Stimulated activated CD8-positive, alpha-beta memory T cell treated with anti-CD3 and anti-CD28 coated beads, Interleukin-4, amount 100 ng/mL, for 4 hours (primary cell): ENCODE measurements at places on chromosomes 3 and 15.

- no peak for DNase-seq
Measured at GRCh38 chr3:57279685-57280084, 12.8 kb downstream of the ASB14 start.

DNA sequence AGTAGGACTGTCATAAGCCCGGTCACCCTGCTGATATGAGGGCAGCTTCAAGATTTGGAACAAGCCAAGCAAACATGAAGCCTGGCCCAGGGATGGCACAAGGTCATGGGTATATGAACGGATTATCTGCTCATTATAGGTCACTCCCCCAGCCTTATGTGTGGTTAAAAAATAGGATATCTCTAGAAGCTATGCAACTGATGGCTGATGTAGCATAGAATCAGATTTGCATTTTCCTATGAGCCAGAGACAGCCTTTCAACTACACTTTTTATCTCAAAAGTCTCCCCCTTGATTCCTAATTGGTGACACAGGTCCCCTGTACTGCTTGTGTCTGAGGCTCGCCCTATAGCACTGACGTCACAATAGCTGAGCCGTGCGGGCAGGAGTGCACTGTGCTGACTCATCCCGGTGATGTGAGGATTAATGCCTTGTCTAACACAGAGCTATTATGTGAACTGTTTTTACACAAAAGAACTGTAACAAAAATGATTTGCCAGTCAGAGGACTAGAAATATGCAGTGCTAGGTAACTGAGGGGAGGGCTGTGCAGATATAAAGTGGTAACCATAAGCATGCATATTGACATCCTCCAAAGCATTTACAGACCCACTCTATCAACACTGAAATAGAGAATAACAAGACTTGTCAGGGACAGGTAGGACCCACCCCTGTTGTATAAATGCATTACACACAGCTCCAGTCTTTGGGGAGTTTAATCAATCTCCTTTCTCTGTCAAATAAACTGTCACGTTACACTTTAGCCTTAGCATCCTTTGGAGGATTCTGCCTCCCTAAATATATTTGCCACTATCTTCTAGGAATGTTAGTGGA, 204.9 kb downstream of the TIGIT start:
- no peak for DNase-seq

DNA sequence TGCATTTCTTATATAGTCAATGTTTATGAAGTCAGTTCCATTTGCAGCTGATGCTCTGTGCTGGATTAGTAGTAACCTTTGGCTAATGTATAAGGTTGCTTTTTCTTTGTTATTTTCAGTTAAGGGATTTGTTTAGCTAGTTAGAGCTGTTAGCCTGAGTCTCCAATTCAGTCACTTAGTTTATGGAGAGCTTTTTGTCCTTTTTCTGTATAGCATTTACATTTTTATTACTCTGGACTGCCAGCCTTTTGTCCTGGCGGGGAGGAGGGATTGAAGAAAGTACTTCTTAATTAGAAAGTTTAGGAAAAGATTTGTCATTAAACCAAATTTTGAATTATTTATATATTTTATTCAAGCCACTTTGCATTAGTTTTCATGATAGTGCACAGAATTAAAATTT, 52.0 kb downstream of the DNAJC13 start:
- DNase-seq = no peak

- DNase-seq = no peak
Measured at GRCh38 chr3:188043891-188044290, 110.1 kb upstream of the LPP start.

DNA sequence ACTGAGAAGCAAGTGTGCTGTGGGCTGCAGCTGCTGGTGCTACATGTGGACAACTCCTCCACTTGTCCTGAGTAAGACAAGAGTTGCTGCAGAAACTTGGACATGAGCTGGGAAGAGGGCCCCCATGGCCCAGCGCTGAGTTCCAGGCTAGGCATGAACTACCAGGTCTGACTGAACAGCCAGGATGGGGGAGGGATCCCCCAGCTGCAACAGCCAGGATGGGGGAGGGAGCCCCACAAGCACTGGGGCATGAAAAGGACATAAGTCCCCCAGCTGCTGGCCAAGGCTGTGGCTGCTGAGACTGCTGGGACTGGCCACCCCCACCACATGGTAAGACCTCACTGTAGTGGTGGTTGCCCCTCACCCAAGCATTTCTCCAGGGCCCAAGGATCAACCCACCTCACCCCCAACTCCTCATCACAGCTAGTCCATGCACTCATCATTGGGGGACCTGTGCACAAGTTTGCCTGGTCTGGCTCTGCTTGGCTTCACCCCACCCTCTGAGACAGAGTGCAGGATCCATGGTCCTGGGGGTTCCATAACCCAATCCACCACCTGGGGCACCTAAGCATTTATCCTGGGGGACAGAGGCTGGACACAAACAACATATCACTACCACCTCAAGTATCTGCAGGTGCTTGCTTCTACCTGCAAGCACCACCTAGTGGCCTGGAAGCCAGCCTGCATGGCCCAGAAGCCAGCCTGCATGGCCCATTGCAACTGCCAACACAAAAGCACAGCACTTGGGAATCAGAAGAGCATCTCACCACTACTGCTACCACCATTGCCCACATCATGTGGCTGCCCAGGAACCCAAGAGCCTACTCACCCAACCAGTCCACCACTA, 84.5 kb upstream of the STT3B start:
- DNase-seq = no peak

DNA sequence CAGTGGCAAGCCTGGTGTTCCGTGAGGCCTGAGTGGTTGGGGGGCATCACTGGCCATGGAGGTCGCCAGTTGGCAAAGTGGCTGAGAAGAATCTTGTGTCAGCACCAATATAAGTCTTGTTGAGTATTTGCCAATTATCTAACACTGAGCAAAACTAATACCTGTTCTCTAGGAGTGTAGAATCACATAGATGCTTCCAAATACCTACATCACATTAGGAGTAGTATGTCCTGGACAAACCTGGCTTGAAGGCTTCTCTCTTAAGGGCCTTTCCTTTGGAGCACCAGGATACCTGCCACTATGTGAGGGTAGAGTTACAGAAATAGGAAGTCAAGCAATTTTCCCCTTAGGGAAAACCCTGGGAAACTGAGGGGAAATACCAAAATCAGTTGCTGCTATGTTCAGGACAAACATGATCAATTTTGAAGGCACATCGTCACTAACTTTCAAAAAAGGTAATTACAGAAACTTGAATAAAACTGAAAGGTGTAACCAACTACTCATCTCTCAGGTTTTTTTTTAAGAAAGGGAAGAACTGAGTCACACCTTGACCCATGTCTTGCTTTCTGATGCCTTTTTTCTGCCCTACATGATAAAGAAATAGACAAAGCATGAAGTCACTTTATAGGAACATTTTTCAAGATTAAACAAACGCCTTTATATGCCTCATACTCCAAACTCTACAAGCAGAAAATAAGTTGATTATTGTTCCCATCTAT, 100.4 kb downstream of the IMPG2 start:
- DNase-seq = no peak

- no peak for DNase-seq
Measured at GRCh38 chr3:11470031-11470853, 173.5 kb downstream of the VGLL4 start.

- DNase-seq = no peak
Measured at GRCh38 chr3:193842832-193843473, 249.9 kb downstream of the OPA1 start.

DNA sequence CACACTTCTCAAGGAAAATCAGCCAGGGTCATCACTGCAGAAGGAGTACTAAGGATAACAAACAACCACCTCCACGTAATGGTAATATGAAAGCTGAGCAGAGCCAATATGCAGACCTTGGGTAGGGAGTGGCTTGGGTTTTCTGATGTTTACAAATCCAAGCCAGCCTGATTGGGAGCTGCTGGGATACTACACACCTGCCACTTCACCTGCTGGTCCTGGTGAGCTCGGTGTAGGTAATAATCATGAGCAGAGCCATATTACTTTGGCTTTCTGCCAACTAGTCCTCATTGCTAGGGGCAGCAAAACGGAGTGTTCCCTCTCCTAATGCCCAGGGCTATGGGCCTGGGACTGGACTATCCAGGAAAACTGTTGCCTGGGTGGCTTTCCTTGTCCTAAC, 433.5 kb upstream of the PPP2R3A start:
- DNase-seq = no peak

- DNase-seq = no peak
Measured at GRCh38 chr15:80565988-80566387, 129.1 kb upstream of the ABHD17C start.

DNA sequence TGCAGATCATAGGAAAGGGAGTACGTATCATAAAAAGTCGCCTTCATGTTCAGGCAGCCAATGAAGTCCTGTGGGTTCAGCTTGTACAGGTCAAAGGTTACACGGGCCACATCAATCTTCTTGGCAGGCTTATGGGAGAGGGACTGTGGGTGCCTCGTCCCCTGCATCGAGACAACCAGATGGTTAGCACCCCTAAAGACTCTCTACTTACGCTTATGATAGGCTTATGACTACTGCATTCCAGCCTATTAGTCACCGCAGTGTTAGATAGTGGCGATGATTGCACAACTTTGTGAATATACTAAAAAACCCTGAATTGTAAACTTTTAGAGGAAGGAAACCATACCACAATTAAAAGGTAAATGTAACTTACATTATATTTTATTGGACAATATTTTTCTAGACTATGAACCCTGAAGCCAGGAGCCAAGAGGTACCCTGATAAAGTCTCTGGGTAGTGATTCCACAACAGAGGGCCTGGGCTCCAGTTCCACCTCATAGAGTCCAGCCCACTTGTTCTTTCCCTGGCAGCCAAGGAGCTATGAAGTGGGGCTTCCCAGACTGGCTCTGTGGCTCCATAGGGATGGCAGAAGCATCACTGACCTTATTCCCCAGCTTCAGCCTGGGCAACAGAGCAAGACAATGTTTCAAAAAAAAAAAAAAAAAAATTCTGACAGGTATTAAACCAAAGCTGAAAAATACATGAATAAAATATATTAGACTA, 2.5 kb upstream of the FANCD2 start:
- no peak for DNase-seq

DNA sequence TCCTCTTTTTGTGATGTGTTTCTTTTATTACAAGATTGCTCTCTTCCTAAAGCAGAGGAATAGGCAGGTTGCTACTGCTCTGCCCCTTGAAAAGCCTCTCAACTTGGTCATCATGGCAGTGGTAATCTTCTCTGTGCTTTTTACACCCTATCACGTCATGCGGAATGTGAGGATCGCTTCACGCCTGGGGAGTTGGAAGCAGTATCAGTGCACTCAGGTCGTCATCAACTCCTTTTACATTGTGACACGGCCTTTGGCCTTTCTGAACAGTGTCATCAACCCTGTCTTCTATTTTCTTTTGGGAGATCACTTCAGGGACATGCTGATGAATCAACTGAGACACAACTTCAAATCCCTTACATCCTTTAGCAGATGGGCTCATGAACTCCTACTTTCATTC, 7.7 kb downstream of the SUCNR1 start:
- no peak for DNase-seq

GRCh38 chr15:77162872-77163633, 92.1 kb upstream of the TSPAN3 start:
- no peak for DNase-seq

GRCh38 chr3:108312656-108313055, 16.3 kb downstream of the HHLA2 start:
- no peak for DNase-seq

DNA sequence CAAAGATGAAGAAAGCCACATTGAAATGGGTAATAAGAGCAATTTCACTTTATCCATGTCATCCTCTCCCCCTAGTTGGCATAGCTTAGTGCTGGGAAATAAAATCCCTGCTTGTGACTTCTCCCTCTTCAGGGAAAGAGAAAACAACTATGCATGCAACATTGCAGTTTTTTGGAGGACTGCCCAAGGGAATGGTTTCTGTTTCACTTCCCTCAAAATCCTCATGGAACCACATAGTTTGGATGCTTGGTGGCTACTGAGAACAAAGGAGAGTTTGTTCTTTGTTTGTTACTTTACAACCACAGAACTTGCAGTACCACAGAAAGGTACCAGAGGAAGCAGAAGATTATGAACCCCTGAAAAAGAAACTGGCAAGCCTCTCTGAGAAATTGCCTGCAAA, 384.6 kb upstream of the RORA start:
- DNase-seq = no peak

- no peak for DNase-seq
Measured at GRCh38 chr3:42658091-42658770, 4.7 kb downstream of the ZBTB47 start.

- no peak for DNase-seq
Measured at GRCh38 chr3:146972726-146973125, 367.6 kb upstream of the PLSCR5 start.

DNA sequence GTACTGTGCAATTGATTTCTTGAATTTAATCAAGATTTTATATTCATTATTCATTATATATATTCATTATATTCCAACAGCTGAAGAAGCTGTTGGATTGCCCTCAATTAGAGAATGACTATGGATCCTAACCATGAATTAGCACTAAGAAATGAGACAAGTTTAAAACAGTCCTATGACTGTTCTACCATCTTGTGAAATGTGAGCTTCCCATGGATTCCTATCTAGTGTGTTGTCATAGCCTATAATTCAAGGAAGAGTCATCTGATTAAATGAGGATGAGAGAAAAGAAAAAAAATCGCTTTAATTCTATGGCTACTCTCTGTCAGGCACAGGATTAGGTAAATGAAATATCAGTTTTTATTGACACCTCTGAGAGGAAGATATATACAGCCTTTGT, 696.6 kb upstream of the NAALADL2 start:
- DNase-seq = no peak

DNA sequence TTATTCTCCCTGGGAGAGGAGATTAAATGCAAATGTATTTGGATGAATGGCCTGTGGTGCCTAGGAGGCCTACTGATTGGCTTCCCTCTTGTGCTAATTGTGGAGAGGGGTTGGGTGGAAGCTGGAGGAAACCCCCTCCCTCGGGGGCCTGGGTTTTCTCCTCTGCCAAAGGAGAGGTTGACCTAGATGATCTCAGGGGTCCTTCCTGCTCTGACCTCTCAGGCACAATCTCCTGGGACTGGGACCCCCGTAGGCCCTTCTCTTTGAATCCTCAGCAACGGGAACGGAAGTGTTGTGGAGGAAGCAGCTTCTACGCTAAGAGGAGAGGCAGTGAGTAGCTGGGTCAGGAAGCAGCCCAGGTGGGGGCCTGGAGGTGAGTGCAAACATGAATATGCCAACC, 40.5 kb upstream of the MAGEF1 start:
- no peak for DNase-seq

GRCh38 chr15:26639966-26640365, 132.9 kb downstream of the GABRB3 start:
- DNase-seq = no peak

DNA sequence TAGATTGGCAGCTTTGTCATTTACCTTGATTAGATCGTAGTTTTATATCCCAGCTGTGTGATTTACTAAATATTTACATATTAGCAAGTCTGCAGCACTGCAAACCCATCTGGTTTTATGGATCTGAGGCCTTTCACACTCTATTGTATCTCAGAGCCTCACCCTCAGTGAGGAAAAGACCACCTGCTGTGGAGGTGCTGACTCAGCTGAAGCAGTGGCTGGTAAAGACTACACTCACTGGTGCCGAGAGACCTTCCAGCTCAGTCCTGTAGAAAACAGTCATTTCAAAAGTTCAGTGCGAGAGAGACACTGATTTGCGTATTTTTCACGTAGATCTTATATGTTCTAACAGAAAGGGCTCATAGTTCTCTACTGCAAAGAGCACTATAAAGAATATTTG, 307.8 kb upstream of the TPM1 start:
- DNase-seq = no peak

- no peak for DNase-seq
Measured at GRCh38 chr15:41961001-41961518, 11.3 kb downstream of the EHD4 start.
